Left cardiac atrium (tissue), 4 donors: ENCODE measurements at places on chromosomes 3 and 15. TPM values are rescaled to one million over a fixed set of nuclear protein-coding genes. Genes with fewer than 3 reads are reported as not detected.

IL17RD gene
- 5.9 TPM for total RNA-seq

ZMYND10 gene
- total RNA-seq = 0.29 TPM

DUOXA2 gene
- not detected for total RNA-seq

GP9 gene
- not detected for total RNA-seq

KLHL25 gene
- total RNA-seq = 7.3 TPM

CCR3 gene
- total RNA-seq = not detected

SPSB4 gene
- total RNA-seq = 3.0 TPM

ADAMTS9 gene
- total RNA-seq = 100 TPM

FEM1B gene
- 41.1 TPM for total RNA-seq

ADCY5 gene
- total RNA-seq = 104 TPM

SLC7A14 gene
- total RNA-seq = 0.03 TPM

PEX5L gene
- 0.39 TPM for total RNA-seq

IL12A gene
- total RNA-seq = 0.24 TPM

ALPK3 gene
- total RNA-seq = 59.9 TPM

SYNPR gene
- 10.4 TPM for total RNA-seq

CAV3 gene
- 20.4 TPM for total RNA-seq

MKRN2OS gene
- not detected for total RNA-seq

KIF7 gene
- total RNA-seq = 4.8 TPM

PDZRN3 gene
- 60.6 TPM for total RNA-seq

CHST13 gene
- total RNA-seq = 0.60 TPM

IL16 gene
- total RNA-seq = 10.1 TPM

CCDC33 gene
- not detected for total RNA-seq

TMEM45A gene
- total RNA-seq = 12.3 TPM

TRIM42 gene
- total RNA-seq = not detected

TM4SF18 gene
- 12.5 TPM for total RNA-seq
